ENCODE measurements at places on chromosomes 2 and 18.

- DNase-seq, result no peak
These were observed 1024.9 kb downstream of the BCL11A start for GRCh38 chr2:59528525-59528924.

DNA sequence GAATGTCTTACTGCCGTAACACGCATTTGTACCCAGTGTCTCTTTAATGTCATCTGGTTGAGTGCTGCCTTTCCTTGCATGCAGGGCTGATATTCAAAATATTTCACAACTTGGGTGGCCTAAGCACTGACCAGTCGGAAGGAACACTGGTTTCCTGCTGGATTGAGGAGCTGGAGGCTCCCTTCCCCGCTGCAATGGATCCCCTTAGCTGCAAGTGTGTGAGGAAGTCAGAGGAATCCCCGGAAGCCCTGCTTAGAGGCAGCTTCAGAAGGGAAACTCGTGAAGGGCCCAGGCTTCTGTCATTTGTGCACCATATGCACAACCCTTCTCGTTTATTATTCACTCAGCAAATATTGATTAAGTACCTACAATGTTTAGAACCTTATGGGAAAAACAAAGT lies 33.2 kb upstream of the SP3 start:
- DNase-seq, result no peak

- no peak for DNase-seq
These were observed 52.9 kb downstream of the SATB2 start for GRCh38 chr2:199404841-199405240.

DNA sequence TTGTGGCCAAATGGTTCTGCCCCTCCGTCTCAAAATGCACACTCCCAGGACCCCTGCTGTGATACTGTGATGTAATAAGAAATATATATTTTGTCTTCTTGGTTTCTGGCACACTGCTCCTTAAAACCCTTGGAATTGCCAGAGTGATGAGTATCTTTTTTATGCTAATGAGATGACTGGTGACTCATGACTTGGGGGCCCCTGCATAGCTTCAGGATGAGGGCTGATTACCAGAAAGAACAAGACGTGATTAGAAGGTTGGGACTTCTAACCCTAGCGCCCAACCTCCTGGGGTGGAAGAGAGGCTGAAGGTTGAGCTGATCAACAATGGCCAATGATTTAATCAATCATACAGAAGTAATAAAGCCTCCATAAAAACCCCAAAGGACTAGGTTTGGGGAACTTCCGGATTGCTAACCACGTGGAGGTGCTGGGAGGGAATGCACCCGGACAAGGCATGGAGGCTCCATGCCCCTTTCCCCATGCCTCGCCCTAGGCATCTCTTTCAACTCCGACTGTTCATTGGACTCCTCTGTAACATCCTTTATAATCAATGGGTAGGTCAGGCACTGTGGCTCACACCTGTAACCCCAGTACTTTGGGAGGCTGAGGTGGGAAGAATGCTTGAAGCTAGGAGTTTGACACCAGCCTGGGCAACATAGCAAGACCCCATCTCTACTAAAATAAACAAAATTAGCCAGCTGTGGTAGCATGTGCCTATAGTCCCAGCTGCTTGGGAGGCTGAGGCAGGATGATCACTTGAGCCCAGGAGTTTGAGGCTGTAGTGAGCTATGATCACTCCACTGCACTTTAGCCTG lies 89.1 kb downstream of the HS1BP3 start:
- DNase-seq, result no peak

DNA sequence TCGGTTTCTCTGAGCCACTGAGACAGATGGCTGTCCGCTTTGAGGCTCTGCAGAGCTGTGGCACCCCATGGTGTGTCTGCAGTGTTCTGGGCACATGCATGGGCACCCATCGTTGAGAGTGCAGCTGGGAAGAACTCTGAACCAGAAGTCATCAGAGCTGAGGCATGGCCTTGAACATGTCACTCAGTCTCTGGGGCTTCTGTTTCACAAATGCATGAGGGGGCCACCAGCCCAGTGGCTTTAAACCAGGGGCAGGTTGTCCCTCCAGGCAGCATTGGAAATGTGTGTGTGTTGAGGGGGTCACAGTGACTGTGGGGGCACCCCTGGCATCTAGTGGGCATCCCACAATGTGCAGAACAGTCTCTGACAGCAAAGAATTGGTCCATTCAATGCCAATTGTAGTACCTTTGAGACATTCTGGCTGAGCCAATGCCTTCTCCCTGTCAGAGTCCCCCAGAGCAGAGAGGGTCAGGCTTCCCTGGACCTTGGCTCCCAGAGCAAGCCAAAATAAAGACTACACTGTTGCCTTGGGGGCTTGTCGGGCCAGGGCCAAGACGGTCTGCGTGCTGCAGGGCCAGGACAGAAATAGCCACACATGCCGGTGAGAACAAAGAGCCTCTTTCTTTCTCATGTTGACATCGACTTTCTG lies 9.3 kb upstream of the PSMD1 start:
- no peak for DNase-seq

DNA sequence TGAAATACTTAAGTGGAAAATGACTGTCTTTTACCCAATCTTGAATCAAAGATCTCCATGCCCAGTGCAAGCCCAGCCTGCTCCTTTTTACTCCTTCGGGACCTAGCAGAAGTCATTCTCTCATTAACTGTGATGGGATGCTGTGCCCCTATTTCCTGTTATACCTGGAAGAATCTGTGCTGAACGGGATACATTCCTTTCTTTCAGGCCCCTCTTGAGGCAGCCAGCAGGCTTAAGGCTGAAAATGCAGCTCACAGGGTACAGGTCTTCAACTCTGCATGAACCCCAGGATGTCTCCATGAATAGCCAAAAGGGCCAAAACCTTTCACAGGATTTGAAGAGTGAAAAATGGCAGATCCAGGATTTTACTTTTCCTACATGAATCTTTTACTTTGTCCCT lies 784.8 kb upstream of the KLHL29 start:
- DNase-seq, result no peak

- no peak for DNase-seq
These were observed 229.0 kb downstream of the AGAP1 start for GRCh38 chr2:235722869-235723268.

All from activated CD8-positive, alpha-beta memory T cell treated with anti-CD3 and anti-CD28 coated beads, Interleukin-2, amount 50 U/mL, for 4 hours (primary cell).